Lung microvascular endothelial cell (primary cell): ENCODE measurements at places on chromosomes 12 and 14. TPM values are rescaled to one million over a fixed set of nuclear protein-coding genes. Genes with fewer than 3 reads are reported as not detected.

The CCDC196 gene
- total RNA-seq = not detected in 2 replicates

The SOX5 gene
- total RNA-seq = under 0.01 TPM in 1 of 2 replicates, not detected in the other

The TM9SF1 gene
- 30.5 and 46.2 TPM in 2 replicates for total RNA-seq

The DDX24 gene
- 53.8 and 79.8 TPM in 2 replicates for total RNA-seq
